ENCODE measurements at places on chromosomes 7 and 10. TPM values are rescaled to one million over a fixed set of nuclear protein-coding genes. Genes with fewer than 3 reads are reported as not detected.

The COX19 gene
- 14.8 TPM for total RNA-seq

The TET1 gene
- total RNA-seq = 29.0 TPM

The C10orf143 gene
- total RNA-seq = 1.8 TPM

The TLL2 gene
- total RNA-seq = 0.85 TPM

GRCh38 chr7:26553128-26553527 lies 261.5 kb downstream of the SNX10 start:
- DNase-seq = no peak

GRCh38 chr7:127938588-127938987 lies 92.6 kb downstream of the LRRC4 start:
- DNase-seq = no peak

- no peak for DNase-seq
Observed at GRCh38 chr10:88793712-88794299, 8.7 kb upstream of the LIPM start.

DNA sequence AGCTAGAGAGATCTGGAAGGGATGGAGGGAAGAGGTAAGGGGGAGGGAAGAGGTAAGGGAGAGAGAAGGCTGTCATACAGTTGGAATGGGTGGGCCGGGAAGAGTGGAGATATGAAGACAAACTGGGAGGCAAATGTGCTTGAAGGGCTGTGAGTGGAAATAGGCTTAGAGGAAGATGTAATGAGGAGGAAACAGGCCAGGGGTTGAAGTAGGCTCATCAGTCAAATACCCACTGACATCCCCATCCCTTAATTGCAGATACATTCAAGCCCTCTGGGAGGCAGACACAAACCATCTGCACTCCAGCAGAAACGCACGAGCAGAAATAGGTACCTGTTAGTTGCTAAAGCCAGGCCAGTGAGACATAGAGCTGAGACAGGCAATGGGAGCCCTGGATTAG lies 2.1 kb downstream of the SYNPO2L start:
- no peak for DNase-seq

DNA sequence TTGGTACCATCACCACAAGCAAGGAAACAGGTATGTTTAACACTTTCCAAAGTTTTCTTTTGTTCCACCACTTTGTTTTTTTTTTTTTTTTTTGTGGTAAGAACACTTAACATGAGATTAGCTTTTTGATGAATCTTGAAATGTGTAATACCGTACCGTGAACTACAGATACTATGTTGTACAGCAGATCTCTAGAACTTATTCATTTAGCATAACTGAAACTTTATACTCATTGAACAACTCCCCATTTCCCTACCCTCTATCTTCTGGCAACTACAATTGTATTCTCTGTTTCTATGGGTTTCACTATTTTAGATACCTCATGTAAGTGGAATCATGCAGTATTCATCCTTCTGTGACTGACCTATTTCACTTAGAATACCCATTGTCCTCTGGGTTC lies 162.7 kb upstream of the ITGB1 start:
- no peak for DNase-seq

DNA sequence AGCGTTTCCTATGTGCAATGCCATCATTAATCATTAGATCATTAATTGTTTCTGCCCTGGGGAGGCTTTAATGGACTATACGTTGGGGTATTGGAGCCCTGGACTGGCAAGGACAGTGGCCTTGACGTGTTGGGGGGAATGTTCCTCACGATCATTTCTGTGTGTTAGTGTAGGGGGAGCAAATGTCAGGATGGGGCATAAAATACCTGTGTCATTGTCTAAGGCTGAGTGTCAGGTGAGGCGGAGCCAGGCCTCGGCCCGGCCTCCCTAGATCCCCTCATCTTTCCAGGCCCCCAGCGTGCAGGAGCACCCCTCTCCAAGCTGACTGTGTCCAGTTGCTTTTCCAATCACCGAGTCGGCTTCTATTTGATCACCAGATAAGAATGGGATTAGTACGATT lies 346.4 kb upstream of the SHH start:
- peak; percentile 24 for DNase-seq

- DNase-seq = peak; percentile 45
Observed at GRCh38 chr10:49605216-49605938, 4.7 kb upstream of the SLC18A3 start.

DNA sequence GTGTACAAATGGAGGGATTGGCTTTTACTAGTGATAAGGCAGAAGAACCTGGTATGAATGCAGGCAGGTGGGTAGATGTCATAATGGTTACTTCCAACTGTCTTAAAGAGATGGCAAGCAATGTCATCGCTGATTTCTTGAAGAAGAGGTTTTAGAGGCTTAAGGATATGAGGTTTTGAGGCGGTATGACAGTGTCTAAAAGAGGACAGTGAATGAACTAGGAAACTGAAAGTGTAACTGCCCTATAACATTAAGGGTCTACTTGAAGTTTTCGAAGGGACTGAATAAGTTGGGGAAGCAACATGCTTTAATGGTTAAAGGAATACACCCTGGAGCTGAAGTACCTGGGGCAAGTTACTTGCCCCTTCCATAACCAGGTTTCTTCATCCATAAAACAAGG lies 70.9 kb downstream of the NDUFB2 start:
- no peak for DNase-seq

DNA sequence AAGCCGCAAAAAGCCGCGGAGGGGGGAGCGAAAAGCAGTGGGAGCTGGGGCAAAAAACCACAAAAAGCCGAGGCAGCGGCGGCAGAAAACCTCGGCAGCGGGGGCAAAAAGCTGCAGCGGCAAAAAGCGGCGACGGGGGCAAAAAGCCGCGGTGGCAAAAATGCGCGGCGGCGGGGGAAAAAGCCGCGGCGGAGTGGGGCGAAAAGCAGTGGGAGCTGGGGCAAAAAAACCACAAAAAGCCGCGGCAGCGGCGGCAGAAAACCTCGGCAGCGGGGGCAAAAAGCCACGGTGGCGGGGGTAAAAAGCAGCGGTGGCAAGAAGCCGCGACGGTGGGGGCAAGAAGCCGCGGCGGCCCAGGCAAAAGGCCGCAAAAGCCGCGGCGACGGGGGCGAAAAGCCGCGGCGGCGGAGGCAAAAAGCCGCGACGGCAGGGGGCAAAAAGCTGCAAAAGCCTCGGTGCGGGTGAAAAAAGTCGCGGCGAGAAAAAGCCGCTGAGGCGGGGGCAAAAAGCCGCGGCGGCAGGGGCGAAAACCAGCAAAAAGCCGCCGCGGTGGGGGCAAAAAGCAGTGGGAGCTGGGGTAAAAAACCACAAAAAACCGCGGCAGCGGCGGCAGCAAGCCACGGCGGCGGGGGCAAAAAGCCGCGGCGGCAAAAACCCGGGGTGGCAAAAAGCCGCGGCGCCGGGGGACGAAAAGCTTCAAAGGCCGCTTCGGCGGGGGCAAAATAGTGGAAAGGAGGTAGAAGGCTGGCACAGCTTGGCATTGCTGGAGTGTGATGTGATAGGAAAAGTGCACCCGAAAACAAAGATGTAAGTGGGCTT lies 135.9 kb downstream of the ZNF92 start:
- no peak for DNase-seq

DNA sequence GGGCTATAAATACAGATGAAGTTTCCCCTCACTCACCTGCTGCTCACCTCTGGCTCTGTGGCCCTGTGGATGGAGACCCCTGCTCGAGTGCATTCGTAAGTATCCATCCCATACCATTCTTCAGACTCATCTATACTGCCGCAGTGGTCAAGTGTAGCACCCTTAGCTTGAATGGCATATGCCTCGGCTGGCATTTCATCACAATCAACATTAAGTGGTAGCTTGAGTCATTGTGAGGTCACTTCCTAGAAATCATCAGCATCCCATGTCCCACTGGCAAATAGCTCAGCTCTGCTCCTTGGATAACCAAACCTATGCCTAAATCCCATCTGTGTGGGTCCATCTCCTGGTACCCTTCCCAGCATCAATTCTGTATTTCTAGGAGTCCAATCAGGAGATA lies 38.2 kb downstream of the MDH2 start:
- no peak for DNase-seq

DNA sequence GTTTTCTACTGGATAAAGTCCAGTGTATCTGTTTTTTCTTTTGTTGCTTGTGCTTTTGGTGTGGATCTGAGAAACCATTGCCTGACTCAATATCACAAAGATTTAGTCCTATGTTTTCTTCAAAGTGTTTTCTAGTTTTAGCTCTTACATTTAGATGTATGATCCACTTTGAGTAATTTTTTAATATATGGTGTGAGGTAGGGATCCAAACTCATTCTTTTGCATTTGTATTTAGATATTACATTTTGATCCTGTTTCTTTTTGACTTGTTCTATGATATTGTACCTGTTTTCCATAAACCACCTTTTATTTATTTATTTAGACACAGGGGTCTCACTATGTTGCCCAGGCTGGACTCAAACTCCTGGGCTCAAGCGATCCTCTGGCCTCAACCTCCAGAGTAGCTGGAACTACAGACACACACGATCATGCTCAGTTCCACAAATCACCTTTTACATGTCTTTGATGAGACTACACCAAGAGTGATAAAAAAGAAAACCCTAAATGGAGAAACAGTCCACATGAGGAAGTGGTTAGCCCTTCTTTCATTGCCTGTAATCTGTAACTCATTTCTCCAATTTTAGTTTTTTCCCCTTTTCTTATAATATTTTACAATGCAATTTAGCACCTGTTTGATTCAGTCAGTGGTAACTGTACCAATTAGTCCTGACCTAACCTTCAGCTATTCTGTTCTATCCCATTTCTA lies 86.0 kb downstream of the SLC37A3 start:
- DNase-seq = no peak

DNA sequence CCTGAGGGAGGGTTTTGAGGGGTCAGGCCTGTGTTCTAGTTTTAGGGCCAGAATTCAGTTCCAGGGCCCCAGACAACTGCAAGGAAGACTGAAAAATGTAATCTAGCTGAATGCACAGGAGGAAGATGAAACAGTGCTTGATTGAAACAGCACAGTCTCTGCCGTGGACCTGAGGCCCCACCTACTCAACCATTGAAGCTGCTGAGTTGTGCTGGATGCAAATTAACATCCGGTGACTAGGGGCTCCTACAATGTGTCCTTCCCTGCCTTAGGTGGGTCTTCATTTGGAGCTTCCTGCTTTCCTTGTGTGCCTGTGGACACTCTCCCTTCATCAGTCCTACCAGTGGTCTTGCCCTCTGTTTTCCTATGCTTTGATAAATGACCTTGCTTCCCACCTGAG lies 5.7 kb downstream of the GLRX3 start:
- DNase-seq = no peak

- DNase-seq = no peak
Observed at GRCh38 chr7:99525713-99526440, 21.4 kb downstream of the ZKSCAN5 start.

GRCh38 chr10:37952926-37953325 lies 23.5 kb downstream of the ZNF25 start:
- no peak for DNase-seq

DNA sequence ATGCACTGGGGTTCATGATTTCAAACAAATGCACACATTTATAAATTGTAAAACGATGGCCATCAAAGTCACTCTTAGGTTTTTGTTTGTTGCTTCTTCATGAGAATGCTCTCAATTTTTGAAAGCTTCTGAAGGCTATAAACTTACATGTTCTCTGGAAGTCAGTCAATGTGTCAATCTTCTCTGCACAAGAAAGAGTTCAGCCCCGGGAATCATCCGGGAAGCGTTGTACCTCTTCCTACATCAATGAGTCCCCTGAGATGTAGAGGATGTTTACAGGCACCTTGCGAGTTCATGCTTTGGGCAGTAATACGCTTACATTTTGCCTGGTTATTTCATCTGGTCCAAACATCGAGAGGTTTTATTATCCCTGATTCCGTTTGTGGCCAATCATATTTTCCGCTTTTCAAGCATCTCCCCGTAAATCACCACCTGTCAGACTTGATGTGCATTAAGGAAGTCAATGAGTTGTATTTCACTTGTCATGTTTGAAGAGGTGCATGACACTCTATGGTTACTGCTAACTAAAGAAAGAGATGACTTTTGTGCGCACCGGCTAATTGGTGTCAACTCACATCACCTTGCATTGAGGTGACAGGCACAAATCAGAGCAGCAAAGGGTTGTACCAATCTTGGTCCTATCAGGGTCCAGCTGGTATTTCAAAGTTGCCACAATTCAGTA lies 750.7 kb downstream of the SORCS3 start:
- no peak for DNase-seq

GRCh38 chr10:77175631-77176222 lies 461.9 kb downstream of the KCNMA1 start:
- DNase-seq = no peak

Data from type B pancreatic cell (in vitro differentiated cells).